ENCODE measurements at places on chromosomes 2 and 18.

- DNase-seq: no peak
Measured at GRCh38 chr18:13672657-13673056, 53.7 kb downstream of the FAM210A start.

DNA sequence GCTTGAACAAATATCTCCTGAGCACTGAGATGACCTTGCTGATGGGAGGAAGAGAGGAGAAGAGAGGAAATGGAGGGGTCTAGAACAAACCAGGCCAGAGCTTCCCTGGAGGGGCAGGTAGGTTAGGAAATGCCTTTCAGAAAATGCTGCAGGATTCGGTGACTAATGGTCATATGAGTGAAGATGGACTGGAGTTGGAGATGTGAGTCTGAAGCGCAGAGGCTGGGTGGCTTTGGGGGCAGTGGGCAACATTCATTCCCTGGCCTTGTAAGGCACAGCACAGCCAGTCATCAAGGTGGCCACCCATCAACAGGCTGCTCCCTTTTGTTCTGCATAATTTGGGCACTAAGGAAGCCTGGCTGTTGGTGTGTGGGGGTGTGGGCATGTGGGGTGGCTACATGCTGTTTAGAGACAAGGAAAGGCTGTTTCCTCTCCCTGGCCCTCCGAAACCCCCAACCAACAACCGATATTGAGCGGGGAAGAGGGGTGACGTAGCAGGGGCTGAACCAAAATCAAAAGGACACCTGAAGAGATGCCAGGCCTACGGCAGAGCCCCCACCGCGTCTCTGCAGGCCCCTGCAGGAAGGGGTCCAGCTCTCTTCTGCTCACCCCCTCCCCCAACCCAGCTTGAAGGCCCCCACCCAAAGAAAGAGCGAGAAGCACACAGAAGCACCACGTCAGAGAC is 1.5 kb downstream of the SLC30A3 start:
- DNase-seq: no peak

- DNase-seq: no peak
Measured at GRCh38 chr2:52311862-52312261, 1279.9 kb upstream of the NRXN1 start.

DNA sequence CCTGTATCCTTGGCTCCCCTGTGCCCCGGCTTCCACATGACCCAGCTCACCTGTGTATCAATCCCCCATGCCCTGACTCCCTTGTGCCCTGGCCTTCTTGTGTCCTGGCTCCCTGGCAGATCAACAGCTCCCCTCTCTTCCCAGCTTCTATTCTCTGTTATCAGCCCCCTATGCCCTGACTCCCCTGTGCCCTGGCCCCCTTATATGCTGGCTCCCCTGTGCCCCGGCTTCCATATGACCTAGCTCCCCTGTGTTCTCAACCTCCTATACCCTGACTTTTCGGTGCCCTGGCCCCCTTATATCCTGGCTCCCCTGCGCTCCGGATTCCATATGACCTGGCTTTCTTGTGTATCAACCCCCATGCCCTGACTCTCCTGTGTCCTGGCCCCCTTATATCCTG is 209.2 kb downstream of the LOXHD1 start:
- DNase-seq: no peak

- peak; percentile 50 for DNase-seq
Measured at GRCh38 chr2:113240915-113241911, 37.5 kb downstream of the PAX8 start.

DNA sequence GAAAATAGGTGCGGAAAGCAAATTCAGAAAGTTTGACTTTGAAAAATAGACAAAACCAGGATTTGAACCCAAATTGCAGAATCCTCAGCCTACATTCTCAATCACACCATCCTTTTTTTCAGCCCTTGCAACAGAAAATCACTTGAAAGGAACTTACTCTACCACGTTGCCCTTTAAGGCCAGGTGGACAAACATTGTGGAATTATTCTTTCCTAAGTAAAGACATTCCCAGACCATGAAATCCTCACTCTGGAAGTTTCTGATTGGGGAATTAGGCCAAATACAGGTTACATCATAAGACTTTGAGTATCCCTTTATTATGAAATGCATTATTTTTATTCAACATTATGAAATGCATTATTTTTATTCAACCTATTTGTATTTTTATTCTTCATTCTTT is 259.4 kb downstream of the RAD51AP2 start:
- DNase-seq: no peak

GRCh38 chr18:70578480-70578879 is 289.6 kb downstream of the SOCS6 start:
- DNase-seq: no peak

DNA sequence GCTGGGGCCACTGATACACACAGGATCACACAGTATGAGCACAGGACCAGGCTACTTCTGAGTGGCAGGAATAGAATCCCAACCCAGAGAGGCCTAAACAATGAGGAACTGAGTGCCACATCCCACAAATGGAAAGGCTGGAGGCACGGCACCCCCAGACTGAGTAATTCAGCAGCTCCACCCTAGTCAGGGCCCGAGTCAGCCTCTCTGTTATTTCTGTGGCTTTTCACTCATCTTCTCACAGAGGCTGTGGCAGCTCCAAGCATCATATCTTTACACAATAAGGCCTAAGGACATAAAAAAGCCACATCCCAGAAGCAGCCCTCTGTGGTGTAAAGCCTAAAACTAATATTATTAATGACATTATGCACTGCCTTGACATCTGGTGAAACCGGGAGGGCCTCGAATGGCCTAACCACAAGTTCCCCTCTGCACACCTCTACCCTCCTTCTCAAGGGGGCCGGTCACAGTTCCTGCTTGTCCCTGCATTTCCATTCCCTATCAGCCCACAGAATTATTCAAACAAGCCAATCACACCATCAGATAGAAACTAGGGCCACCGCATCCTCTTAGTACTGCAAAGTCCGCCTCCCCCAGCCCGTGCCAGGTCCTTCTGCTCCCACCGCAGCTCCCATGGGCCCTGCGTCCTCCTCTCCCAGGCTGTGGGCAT is 12.5 kb upstream of the MAL start:
- DNase-seq: no peak

DNA sequence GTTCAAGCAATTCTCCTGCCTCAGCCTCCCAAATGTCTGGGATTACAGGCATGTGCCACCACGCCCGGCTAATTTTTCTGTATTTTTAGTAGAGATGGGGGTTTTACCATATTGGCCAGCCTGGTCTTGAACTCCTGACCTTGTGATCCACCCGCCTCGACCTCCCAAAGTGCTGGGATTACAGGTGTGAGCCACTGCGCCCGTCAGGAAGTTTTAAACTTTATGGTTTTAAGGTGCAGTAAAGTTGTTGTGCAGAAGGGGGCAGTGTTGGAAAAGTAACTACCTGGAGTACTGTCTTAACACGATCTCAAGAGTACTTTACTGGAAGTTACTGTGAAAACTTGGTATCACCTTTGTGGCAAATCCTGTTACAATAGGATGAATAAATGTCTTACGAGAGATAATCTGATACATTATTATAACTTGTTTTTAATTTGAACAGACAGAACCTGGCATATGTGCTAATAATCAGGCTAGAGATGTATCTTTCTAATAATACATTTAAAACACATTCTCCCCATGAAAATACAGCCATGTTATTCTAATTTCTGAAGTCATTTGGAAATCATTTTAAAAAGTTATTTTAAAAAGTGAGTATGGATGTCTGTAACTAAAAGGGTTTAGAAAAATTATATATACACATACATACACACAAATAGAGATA is 10.8 kb downstream of the SPDYA start:
- peak; percentile 17 for DNase-seq

GRCh38 chr2:65045651-65046050 is 10.6 kb upstream of the CEP68 start:
- no peak for DNase-seq

- no peak for DNase-seq
Measured at GRCh38 chr2:109699646-109700045, 85.5 kb downstream of the SOWAHC start.

DNA sequence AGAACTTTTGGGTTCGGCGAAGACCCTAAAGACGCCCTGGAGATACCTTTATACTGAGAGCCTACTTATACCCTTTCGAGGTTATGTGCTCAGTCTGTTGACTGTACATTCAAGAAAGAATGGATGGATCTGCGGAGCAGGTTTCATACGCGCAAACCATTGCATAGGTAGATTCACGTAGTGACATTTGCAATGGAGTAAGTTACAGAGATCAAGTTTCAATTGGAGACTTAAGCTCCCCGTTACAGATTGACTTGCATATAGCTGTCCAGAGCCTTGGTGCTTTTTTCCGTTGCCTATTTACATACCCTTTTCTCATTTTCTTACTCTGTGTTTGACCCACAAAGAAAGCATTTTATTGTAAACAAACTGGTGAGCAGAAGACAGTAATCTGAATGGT is 923 bp downstream of the PSMD1 start:
- DNase-seq: no peak

DNA sequence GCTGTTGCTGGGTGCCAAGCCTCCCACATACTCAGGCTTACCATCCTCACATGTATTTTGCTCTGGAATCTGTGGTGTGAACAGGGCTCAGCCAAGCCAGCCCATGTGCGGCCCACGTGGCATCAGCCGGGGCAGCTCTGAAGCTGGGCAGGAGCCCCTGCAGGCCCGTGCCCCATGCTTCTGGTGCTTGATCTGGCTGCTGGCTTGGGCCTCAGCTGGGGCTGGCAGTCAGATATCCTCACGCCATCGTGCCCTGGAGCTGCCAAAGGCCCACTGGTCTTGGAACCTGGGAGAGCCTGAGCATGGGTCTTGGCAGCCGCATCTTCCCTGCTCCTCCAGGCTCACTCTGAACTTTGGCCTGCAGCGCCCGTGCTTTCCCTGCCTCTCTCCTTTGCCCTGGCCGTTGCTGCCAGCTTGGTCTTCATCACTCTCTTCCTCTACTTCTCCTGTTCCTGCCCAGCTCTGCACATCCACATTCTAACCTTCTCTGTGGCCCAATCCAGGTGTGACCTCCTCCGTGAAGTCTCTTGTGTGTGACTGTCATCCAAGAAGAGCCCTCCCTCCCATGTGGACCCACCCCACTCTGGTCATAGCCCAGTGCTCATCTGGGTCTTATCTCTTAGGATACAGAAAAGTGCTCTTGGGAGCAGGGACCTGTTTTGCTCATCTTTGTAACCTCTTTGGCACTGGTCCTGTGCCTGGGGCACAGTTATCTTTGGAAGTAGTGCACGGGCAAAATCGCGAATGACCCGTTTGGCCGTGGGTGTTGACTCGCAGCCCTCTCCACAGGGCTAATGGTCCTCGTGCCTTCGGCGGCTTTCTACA is 116.1 kb downstream of the RNF144A start:
- DNase-seq: no peak

- DNase-seq: no peak
Measured at GRCh38 chr2:65710779-65711295, 278.4 kb upstream of the SPRED2 start.

- no peak for DNase-seq
Measured at GRCh38 chr2:240921995-240922244, 15.8 kb downstream of the CROCC2 start.

- no peak for DNase-seq
Measured at GRCh38 chr2:177038787-177039484, 173.7 kb upstream of the HNRNPA3 start.

DNA sequence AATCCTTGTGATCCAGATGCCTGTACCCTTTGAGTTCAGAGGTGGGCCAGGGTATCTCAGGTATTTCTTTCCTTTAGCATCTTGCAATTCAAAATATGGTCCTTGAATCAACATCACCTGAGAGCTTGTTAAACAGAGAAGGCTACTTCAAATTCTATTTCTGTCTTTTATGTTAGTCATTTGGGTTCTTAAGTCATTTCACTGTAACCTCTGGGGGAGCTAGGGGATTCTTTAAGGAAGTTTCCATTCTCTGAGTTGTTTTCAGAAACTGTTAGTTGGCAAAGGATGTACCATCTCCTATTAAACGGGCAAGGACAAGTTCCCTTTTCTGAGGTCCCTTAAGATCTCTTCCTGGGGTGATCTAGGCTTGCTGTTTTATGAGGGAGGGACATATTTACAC is 16.6 kb downstream of the CFLAR start:
- no peak for DNase-seq

GRCh38 chr2:23065936-23066335 is 319.0 kb upstream of the KLHL29 start:
- no peak for DNase-seq

GRCh38 chr2:30492619-30493018 is 45.6 kb downstream of the LCLAT1 start:
- DNase-seq: no peak

DNA sequence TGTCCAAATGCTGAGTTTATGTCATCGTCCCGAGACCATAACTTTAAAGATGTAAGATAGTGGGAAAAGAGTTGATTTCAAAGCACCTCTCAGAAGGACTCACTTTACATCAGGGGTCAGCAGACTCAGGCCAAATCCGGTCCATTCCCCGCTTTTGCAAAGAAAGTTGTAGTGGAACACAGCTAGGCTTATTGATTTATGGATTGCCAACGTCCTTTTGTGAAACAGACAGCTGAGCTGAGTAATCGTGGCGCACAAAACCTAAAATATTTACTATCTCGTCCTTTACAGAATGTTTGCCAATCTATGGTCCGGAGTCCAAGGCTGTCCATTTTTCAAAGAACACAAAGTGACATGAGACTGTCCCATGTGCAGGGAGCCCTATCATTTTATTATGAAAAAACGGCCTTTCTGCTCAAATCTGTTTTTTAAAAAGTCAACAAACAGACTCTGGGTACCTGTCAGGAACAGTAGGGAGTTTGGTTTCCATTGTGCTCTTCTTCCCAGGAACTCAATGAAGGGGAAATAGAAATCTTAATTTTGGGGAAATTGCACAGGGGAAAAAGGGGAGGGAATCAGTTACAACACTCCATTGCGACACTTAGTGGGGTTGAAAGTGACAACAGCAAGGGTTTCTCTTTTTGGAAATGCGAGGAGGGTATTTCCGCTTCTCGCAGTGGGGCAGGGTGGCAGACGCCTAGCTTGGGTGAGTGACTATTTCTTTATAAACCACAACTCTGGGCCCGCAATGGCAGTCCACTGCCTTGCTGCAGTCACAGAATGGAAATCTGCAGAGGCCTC is at the start of gene IL1RN:
TSS of gene IL1RN (plus strand) at position 754 of the 801 bp plus-strand sequence. CDS start at position 781, 27 bp downstream.
- no peak for DNase-seq

GRCh38 chr2:172821370-172822338 is 86.0 kb downstream of the RAPGEF4 start:
- no peak for DNase-seq

DNA sequence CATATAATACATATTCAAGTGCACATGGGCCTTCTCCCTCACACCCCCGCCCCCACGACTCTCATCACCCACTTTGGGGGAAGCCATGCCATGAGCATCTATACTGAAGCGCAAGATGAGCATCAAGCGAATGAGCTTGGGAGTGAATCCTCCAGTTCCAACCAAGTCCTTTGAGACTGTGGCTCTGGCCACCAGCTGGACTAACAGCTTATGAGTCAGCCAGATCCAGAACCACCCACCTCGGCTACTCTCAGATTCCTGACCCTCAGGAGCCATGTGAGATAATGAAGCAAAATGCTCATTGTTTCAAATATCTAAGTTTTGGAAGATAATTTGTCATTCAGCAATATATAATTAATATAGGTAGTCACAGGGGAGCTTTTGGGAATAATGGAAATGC is 22.2 kb upstream of the IL1RL1 start:
- no peak for DNase-seq

- no peak for DNase-seq
Measured at GRCh38 chr18:3186678-3187658, 32.8 kb downstream of the MYOM1 start.

All from stimulated activated CD8-positive, alpha-beta memory T cell treated with anti-CD3 and anti-CD28 coated beads, Interleukin-7, amount 100 ng/mL, for 48 hours (primary cell).